NCI-H1417 treated with DMSO at 0.1 percent for 48 hours (cell line): ENCODE measurements at places on chromosomes 6 and 20.

GRCh38 chr20:57566803-57567459, 6.0 kb downstream of the PCK1 start:
- DNase-seq = no peak

DNA sequence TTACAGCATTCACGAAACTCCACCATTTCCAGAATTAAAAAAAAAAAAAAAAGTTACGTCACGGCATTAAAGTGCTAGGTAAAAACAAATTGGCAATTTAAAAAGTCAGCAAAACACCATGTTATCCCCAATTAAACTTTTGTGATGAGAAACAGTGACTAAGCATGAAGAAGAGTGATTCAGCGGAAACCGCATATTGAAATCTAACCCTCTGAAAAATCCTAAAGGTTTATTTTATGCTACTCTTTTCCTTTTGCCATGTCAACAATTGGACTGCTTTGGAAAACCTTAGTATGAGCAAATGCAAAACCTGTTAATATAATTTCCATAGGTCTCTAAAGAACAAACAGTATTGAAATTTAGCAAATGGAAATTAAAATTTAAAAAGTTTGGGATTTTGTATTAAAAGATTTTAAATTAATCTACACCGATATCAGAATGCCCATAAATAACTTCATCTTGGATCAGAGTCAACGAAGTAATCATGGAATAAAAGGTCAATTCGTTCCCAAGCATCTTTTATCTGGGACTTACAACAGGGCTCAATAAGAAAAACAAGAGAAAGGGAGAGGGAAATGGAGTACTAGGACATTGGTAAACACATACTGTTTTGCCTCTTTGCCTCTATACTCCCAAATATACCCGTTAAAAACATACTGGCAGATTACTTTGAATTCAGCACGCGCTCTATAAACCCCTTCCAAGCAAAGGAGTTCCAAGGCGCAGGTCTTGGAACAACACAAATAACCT, 1.1 kb downstream of the FBXO30 start:
- no peak for DNase-seq

DNA sequence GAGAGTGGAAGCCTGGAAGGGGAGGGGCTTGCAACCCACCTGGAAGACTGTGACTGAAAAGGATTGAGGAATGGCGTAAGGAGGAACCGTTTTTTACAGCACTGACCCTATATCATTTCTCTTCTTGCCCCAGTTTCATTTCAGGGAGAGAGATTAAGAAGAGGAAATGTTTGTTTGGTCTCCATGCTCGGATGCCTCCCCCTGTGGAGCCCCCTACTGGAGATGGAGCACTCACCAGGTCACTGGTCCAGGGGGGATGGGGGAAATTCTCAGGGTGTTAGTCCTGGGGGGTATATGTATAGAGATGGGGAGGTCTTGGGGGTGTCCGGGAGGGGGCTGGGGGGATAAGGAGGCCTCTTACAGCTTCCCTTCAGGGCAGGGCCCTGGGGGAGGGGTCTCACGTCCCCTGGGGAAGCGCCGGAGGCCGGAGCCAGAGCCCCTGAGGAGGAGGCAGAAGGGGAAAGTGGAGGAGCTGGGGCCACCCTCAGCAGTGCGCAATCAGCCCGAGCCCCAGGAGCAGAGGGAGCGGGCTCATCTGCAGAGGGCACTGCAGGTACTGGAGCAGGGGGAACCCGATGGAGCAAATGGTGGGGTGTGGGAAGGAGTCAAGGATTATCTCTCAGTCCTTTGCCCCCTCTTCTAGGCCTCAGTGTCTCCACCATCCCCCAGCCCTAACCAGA, 3.2 kb downstream of the CUTA start:
- DNase-seq = no peak

GRCh38 chr6:31225735-31226134, 46.2 kb downstream of the HLA-C start:
- DNase-seq = no peak

DNA sequence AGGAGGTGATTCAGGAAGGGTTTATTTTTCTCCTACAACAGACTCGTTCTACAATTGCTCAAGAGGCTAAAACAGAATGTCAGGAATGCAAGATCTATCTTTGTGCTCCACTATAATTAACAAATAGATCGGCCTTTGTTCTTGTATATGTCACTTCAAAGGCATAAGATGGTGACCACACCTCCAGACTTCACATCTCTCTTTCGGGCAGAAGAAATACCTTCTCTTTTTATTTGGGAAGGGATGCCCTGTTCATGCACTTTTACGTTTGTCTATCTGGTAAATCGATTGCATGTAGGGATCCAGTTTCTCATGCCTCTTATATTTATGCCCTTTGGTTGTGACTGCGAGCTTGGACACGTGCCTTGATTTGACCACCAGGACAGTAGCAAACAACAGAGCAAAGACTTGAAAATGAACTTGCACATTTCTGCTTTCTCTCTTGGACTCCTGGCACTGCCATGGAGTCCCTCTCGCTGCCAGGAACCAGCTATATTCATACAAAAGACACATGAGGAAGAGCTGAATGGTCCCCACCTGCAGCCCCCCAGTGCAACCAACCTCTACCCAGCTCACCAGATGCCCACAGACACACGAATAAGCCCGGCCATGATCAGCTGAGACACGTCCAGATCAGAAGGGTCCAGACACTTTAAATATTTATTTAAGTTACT, 219.8 kb upstream of the STXBP5 start:
- no peak for DNase-seq

GRCh38 chr6:135149376-135149775, 31.7 kb upstream of the MYB start:
- DNase-seq = no peak

DNA sequence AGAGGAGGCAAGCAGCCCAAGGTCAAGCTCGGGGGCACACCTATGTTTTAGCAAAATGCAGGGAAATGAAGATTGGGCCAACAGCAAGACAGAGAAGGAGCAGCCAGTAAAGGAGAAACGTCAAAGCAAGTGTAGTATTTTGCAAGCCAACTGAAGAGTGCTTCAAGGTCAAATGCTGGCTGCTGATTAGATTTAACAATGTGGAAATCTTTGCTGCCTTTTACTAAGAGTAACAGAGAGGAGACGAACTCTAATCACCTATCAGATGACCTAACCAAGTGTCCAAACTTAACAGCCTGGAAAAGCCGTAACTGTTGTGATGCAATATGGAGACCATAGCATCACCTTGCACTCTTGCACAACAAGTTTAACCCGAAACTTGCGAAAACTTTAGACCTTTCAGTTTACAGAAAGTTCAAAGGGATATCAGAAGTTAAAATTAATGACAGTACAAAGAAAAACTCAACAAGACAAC, 30.4 kb downstream of the AKIRIN2 start:
- no peak for DNase-seq

DNA sequence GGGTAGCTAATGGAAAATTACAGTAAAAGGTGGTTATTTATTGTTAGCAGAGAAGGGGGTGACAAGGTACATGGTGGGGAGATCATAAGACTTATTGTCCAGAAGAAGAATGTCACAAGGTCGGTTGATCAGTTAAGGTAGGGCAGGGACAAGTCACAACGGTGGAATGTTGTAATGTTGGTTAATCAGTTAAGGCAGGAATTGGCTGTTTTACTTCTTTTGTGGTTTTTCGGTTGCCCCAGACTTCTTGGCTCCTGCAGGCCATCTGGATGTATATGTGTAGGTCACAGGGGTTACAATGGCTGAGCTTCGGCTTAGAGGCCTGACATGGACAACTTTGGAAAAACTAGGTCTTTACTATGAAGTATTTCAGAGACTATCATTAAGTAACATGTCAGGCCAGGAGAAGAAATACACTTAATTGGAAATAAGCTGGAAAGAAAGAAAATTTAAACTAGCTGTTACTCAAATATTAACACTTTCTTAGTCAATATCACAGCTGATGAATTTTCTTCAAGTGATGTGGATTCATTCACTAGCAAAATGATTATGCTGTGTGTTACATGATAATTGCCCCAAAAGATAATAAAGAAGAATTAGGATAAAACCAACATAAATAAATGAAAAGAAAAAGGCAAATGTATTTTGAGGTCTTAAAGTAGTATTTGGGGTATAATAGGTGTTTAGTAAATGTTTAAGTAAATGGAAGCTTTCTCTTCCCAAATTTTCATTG, 4.4 kb downstream of the AIG1 start:
- no peak for DNase-seq
